NCI-H1092 treated with DMSO at 0.1 percent for 48 hours (cell line): ENCODE measurements at places on chromosomes 11 and 22.

- no peak for DNase-seq
These were observed 32.3 kb upstream of the POU2AF2 start for GRCh38 chr11:111213256-111213655.

DNA sequence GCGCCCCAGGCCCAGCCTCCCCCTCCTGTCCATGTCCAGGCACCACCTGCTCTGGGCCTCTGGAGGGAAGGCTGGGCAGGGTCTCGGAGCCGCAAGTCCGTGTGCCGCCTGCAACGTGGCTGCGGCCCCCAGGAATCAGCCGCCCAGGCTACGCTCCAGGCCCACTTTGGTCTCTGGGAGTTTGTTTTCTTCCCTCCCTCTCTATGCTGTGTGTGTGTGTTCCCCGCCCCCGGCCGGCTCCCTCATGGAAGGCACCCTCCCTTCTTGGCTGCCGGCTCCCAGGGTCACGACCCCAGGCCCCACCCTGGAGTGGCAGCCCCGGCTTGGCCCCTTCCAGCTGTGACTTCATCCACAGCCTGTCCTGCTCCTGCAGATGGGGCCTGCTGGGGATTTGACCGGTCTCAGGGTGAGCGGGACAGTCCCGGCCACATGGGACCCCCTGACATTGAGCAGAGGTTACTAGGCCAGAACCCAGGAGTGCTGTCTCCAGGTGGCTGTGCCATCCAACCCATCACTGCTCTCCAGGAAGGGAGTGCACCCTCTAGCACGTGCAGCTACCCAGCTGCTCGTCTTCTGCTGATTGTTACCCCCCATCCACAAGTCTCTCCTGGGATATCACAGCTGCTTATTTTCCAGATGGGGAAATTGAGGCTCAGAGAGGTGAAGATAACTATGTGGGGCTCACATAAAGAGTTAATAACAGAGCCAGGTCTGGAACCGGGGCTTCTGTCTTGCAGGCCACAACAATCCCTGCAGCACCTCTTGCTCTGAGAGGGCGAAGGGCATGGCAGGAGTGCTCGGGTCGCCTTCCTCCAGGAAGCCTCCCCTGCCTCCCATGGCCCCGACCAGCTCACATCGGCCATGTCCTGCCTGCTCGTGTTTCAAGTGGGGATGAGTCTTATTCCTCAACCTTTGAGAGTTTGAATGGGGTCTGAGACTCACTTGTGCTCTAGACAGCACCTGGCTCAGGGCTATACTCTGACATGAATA lies 2.8 kb upstream of the LIF start:
- no peak for DNase-seq

GRCh38 chr11:91837411-91838330 lies 386.9 kb upstream of the FAT3 start:
- no peak for DNase-seq

- DNase-seq = no peak
These were observed 224.7 kb upstream of the BLID start for GRCh38 chr11:122340607-122341290.

- peak; percentile 78 for DNase-seq
These were observed 3.9 kb upstream of the ABCG4 start for GRCh38 chr11:119144825-119145486.

DNA sequence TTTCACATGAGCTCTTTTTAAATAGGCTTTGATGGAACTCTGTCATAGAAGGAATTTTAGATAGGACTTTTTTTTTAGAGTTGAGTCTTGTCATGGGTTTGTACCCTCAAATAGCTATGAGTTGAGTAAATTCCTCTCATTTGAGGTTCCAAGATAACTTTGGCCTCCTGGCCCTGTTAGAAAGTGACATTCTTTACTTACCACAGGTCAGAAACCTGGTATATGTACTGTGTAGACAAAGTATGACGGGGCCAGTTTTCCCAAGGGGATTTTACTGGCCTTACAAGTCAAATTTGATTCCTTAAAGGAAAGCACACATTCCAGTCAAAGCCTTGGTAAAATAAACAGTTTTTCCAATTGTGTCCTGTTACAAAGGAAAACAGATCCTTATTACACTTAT lies 729.3 kb upstream of the LUZP2 start:
- DNase-seq = no peak

DNA sequence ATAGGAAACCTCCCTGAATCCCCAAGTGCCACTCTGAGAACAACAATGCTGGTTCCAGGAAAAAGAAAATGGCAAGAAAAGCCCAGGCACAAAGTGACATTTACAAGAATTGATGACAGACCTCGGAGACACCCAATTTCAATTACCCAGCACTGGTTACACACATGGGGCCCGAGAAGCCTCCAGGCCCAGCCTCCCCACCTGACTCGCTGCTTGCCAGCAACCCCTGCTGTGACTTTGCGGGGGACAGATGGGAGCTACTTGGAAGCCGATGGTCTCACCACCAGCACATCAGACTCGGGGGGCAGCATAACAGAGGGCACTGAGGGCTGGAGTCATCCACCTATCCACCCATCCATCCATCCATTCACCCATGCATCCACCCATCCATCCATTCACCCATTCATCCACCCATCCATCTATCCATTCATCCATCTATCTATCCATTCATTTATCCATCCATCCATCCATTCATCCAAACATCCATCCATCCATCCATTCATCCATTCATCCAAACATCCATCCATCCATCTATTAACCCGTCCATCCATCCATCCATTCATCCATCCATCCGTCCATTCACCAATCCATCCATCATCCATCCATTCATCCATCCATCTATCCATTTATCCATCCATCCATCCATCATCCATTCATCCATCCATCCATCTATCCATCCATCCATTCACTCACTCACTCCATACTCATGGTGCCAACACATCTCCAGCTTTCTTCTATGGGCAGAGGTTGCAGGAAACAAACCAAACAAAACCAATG lies 567.6 kb downstream of the BRD1 start:
- DNase-seq = no peak

DNA sequence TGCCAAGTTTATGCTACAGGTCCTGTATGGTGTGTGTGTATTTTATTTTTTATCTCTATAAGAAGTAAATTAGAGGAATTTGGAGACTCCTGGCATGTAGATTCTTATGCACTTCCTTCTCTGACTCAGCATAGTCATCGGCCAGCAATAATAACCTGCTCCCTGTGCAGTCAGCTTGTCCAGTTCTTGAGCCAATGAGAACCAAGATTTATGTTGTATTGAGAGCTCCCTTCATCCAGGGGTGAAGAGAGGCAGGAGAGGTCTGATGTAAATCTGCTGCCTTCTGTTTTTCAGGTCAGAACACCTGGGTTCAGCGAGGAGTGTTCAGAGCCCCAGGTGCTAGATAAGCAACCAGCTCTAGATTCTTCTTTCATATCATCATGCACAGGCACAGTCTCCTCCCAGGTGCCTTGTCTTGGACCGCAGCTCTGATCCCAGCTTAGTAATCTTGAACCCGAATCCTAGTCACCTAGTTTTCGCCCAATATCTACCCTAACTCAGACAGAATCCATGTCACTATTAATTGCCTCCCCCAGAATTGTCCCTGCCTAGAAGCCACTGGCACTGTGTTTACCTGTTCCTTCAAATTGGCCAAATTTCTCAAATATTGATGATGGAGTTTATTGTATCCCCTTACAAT lies 328.2 kb upstream of the NCAM1 start:
- DNase-seq = no peak

DNA sequence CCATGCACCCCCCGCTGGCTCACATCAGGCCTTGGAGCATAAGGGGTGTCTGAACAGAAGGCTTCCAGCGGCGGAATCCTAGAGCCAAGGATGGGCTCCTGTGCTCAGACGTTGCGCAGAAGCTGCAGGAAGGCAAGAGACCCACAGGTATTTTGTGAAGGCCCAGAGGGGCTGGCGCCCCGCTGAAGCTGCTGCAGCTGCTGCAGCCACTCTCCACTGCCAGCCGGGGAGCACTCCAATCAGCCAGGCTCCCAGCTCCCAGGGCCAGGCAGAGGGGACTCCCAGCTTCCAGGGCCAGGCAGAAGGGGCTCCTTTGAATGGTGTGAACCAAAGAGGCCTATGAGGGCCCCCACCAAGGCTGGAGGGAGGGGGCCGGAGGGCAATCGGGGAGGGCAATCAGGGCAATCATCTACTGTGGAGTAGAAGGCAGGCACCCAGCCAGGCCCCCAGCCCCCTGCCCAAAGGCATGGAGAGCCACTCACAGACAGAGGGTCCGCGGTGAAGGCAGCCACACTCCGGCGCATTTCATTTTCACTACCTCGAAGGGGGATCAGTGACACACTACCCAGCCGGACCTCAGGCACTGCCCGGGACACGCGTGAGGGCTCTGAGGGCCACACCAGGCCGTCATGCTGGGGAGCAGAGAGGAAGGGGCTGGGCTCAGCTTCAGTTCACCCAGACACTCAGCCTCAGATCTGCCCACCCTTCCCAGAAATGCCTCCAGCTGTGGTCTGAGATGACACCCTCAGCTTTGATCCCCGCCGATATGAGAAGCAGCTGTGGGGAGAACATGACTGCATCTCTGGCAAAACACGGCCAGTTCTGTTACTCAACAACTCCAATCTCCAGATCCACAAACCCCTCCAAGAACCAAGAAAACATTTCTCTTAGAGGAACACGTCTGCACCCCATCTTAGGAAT lies 11.6 kb upstream of the PDE2A start:
- no peak for DNase-seq

GRCh38 chr11:18063125-18063524 lies 17.1 kb upstream of the TPH1 start:
- peak; percentile 55 for DNase-seq

GRCh38 chr11:115030166-115030565 lies 351.8 kb downstream of the NXPE2 start:
- no peak for DNase-seq

DNA sequence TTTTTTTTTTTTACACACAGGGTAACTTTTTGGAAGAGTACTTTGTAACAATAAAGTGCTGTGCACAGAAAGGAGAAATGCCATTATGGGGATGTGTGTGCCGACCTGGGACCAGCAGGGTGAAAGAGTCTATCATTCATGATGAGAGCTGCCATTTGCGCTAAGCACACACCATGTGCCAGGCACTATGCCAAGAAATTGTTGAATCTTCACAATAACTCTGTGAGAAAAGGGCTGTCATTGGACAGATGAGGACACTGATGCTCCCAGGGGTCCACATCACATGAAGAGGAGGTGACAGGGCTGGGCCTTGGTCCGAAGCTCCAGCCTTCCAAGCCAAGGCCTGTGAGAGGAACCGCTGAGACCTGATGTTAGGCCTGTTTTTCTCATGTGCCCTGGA lies 5.6 kb downstream of the DUSP18 start:
- peak; percentile 73 for DNase-seq

GRCh38 chr11:44014968-44015623 lies 32.7 kb upstream of the ACCSL start:
- DNase-seq = no peak

- DNase-seq = no peak
These were observed 80.5 kb downstream of the PGR start for GRCh38 chr11:101049123-101049522.

GRCh38 chr22:34885852-34886251 lies 180.1 kb upstream of the ISX start:
- no peak for DNase-seq

GRCh38 chr11:68199295-68199987 lies 13.7 kb downstream of the KMT5B start:
- no peak for DNase-seq

- peak; percentile 95 for DNase-seq
These were observed 32.3 kb downstream of the ARHGAP42 start for GRCh38 chr11:100719362-100719761.

DNA sequence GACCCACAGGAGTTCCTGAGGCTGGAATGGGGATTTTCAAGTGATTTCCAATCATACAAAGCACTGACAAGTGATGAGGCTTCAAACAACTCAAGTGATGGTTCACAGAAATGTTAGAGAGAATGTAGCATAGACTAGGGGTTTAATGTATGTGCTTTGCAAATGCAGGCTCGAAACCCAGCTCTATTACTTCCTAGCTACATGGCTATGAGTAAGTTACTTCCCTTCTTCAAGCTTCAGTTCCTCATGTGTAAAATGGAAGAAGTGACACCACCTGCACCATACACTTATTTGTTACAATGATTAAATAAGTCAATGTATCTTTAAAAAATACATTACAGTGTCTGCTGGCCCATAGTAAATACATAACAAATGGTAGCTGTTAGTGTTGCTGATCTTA lies 139.8 kb downstream of the CCDC81 start:
- DNase-seq = no peak

GRCh38 chr11:6627762-6628241 lies 8.6 kb upstream of the TPP1 start:
- DNase-seq = no peak

DNA sequence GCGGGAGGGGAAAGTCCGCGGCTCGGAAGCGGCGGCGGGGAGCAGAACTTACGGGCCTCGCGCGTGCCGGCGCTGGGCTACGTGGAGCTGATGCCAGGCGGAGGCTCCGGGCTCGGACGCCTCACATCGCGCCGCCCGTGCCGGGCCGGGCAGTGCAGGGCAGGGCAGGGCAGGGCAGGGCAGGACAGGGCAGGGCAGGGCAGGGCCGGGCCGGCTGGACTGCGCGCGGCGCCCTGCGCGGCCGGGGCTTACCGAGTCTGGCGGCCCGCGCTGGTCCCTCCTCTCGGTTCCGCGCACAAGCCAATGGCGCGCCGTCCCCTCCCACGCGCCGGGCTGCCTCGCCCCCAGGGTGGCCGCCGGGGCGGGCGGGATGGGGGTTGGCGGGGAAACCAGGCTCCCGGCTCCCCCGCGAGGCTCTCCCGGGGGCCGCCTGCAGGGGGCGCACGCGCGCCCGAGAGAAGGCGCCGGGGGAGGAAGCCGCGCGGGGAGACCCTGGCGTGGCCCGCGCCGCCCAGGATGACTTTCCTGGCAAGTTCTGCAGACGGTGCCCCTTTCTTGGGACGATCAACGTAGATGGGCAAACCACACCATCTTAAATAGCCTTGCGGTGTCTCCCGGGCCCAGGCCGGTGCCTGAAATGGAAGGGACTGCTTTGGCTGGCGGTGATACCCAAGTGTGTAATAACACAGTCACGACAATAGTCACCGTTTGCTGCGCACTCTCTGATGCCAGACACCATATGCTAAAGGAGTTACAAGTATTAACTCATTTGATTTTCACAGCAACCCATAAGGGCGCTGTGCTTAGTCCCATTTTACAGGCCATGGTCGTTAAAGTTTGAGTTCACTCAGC lies at the start of gene TP53I11:
TP53I11 (minus strand) TSS at position 259 of the 852 bp plus-strand sequence. CDS start 12,548 bp downstream, outside the sequence.
- peak; percentile 70 for DNase-seq

- DNase-seq = no peak
These were observed 70.3 kb downstream of the SLC1A2 start for GRCh38 chr11:35348898-35349687.

DNA sequence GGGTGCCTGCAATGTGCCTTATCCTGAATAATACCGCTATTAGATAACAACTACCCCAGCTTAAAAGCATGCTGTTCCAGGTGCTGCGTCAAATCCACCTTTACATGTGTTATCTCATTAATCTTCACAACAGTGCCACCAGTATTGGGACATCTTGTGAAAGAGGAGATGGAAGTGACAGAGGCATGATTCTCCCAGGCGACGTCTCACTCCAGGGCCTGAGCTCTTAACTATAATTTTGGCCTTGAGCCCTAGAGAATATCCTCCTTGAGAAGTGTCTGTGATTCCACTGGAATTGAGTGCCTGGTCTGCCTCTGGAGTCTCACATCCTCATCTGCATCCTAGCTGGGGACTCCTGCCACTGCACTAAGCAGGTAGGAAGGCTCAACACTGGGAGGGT lies 43.8 kb downstream of the RPL27A start:
- no peak for DNase-seq
